EL (cell line): ENCODE measurements at places on chromosomes 6 and 20.

- no peak for DNase-seq
These were observed 111.8 kb downstream of the MCHR2 start for GRCh38 chr6:99882128-99882702.

GRCh38 chr6:8219352-8219943 is 117.1 kb upstream of the EEF1E1 start:
- peak; percentile 53 for DNase-seq

DNA sequence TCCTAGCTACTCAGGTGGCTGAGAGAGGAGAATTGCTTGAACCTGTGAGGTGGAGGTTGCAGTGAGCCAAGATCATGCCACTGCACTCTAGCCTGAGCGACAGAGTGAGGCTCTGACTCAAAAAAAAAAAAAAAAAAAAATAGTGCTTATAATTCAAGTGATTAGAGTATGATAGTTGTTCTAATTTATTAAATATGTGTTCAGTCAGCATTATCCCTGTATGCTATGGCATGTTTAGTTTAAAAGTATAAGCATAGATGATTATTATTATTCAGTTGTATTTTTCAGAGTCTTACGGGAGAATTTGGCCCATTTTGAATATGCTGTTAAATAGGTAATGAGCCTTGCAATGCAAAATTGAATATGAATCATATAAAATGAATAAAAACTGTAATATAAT is 64.8 kb downstream of the UBR2 start:
- no peak for DNase-seq

DNA sequence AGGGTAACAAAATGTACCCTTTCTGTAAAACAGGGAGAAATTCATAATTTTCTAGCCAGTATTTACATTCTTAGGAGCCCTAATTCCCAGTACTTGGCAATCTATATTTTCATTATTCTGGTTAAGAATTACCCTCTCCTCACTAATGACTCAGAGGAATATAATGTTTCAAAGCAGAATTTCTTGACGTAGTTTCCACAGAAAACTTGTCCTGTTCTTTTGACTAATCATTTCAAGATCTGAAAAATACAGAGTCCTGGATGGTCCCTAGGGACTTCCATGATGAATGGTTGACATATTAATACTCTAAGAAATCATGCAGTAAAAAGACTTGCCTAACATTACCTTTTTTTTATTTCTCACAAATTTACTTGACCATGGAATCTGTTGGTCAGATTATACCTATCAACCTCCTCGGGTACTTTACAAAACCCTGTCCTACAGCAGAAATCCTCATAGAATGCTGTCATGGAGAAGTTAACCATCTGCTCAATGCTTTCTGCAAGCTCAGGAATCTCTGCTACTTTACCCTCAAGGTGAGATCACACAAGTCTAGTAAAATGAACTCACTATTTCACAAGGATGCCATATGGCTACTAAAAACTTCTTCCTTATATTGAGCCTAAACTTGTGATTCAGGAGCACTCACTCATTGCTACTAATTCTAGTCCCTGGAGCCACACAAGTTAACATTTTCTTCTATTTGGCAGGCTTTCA is 202.1 kb upstream of the CNR1 start:
- peak; percentile 80 for DNase-seq

- DNase-seq, result no peak
These were observed 40.0 kb downstream of the SF3B5 start for GRCh38 chr6:144055121-144055931.

GRCh38 chr6:38391206-38391605 is 248.5 kb downstream of the BTBD9 start:
- DNase-seq, result peak; percentile 48

- no peak for DNase-seq
These were observed 54.6 kb downstream of the SLC2A10 start for GRCh38 chr20:46764068-46764467.

DNA sequence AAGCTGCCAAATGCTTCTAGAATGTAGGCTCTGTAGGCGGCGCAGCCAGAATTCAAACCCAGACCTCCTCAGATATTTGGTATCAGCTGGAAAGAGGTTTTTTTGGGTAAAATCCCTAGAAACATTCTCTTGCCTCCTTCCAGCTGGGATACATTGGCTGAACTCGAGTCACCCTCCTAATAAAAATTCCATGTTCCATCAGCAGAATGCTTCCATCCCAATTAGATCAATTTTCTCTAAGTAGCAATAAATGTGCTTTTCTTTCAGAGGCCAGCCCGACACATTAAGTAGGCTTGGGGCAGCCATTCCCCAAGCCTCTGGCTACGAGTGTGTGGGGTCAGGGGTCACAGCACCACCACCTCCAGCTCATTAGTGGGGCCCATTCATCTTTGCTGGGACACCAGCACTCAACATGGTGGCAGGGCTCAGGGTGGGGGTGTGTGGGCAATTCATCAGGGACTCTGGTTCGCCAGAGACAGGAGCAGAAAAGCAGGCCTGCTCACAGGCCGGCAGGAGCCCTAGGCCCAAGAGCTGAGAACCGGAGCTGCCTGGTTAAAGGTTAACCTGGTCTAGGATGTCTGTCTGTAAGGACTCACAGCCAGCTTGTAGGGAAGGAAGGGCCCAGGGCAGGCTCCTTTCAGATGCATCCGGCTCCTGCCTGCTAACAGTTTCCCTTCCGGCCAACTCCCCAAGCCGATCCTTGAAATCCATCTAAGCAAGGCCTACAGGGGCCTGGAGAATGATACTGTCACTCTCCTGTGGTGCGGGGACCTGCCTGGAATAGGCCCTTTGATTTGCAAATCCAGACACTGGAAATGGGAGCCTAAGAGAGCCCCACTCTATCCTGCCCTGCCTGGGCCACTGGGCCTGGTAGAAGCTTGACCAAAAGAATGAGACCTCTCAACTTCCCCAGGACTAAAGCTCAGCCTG is 159.1 kb upstream of the TOP1 start:
- no peak for DNase-seq

- DNase-seq, result no peak
These were observed 40.0 kb upstream of the MRPS10 start for GRCh38 chr6:42257614-42258013.

DNA sequence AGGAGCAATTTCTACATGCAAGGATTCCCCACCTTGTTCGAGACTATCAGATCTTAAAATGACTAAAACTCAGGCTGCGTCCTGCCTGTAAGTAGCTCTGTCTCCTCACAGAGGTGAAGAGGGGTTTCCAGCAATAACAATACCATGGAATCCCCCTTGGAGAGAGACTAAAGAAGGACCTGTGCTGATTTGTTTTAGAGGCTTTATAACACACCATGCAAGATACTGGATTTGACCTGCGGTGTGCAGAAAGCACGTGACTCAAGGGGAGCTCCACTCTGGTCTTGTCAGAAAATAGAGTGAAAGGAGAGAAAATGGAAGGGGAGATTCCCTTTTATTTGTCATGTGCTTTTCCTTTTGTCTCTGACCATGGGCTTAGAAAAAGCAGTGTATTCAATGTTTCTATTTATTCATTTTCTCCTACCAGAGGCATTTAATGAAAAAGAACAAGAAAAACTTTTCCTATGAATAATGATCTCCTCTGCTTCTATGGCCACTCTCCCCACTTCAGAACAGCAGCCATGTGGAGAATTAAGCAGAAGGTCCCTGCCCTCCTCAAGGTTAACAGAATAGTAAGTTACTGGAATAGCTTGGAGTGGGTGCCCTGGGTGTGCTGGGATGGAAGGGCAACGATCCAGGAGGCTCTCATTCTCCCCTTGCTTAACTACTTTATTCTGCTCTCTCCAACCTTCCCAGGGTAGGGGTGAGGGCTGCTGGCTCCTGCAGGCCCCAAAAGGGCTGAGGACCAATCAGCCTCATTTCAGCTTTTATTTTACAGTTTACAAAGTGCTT is 19.2 kb upstream of the MRPS10 start:
- no peak for DNase-seq
